Nephron progenitor cell (in vitro differentiated cells): ENCODE measurements at places on chromosomes 6 and 20.

GRCh38 chr6:162377735-162378134, 349.8 kb downstream of the PRKN start:
- DNase-seq = no peak

GRCh38 chr6:912871-913835, 220.2 kb upstream of the EXOC2 start:
- peak; percentile 16 for DNase-seq

GRCh38 chr6:28600245-28600644, 74.6 kb downstream of the GPX5 start:
- no peak for DNase-seq

DNA sequence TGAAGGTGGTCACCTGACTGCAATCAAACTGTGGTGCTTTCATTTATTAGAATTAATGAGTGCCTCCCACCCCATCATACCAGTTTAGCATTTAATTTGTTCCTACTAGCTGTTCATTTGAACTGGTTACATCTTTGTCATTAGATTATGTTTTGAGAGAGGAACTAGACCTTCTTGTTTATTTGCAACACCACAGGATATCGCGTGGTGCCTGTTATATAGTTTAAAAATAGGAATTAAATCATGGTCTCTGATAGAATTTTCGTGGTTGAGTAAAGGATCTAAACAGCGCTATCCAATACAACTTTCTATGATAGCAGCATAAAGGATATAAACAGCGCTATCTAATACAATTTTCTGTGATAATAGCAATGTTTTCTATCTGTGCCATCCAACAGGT, 2.8 kb downstream of the RPRD1B start:
- DNase-seq = no peak

GRCh38 chr20:40016392-40016791, 672.6 kb downstream of the MAFB start:
- no peak for DNase-seq

DNA sequence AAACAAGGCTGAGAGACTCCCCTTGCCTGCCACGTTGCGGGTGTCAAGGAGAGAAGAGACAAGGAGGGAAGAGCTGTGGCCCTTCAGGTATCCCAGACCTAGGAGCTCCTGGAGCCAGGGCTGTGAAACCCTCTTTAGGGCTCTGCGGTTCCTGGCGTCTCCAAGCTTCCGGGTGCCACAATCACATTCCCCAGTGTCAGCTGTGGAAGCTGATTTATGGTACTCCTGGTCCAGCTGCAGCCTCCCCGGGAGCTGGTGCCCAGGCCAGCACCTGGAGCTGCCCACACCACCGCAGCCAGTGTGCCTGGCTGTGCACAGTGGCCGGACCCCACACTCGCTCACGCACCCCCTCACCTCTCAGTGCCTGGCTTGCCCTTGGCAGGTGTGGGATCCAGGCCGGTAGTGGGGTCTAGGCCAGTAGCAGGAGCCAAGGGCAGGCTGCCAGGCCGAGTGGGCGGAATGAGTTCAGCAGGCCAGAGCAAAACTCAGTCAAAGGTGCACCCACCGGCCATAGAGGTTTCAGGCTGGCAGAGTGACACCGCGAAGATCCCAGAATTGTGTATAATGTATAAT, 58.9 kb upstream of the L3MBTL3 start:
- peak; percentile 28 for DNase-seq

DNA sequence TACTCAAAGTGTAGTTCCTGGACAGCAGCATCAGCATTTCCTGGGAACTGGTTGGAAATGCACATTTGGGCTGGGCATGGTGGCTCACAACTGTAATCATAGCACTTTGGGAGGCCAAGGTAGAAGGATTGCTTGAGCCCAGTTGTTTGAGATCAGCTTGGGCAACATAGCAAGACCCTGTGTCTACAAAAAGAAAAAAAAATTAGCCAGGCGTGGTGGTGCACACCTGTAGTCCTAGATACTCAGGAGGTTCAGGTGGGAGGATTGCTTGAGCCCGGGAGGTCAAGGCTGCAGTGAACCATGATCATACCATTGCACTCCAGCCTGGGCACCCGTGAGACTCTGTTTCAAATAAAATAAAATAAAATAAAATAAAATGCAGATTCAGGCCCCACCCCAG, 156.2 kb downstream of the CDC5L start:
- no peak for DNase-seq

GRCh38 chr6:132161283-132161682, 210.1 kb upstream of the CCN2 start:
- no peak for DNase-seq

- DNase-seq = no peak
Observed at GRCh38 chr20:57236813-57237584, 29.4 kb downstream of the BMP7 start.

GRCh38 chr20:39713076-39713840, 751.1 kb downstream of the DHX35 start:
- DNase-seq = no peak

GRCh38 chr6:7249946-7250643, 62.9 kb downstream of the SSR1 start:
- DNase-seq = no peak

DNA sequence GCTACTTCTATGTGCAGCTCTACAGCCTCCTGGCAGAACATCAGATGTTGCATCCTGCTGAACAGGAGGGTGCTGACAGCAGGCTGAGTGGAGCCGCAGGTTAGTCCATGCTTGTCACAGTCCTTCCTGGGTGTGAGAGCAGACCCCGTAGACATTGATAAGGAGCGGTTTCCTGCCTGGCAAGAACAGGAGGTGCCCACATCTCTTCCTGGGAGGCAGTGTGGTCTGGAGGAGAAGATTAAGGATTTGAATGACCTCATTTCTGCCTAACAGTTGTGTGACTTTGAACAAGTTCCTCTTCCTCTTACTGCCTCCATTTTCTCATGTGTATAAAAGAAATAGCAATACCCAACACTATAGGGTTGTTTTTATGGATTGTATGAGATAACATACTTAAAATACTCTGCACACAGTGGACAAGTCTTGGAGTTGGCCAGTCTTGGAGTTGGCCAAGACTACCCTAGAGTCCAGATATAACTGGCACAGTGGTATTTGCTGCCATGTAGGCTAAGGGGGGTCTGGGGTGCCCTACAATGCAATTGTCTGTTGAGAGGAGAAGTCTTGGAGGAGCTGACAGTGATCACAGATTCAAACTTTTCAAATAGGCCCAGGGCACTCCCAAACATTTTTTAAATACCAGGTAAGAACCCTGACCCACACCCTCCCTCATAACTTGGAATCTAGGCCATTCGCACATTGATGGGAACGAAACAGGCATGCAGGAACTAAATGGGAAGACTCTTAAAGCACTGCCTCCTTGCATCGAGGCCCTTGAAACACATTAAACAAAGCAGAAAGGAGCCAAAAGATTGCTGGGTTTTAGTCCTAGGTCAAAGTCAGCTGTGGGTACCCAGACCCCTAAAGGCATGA, 32.6 kb upstream of the TBC1D7 start:
- no peak for DNase-seq

DNA sequence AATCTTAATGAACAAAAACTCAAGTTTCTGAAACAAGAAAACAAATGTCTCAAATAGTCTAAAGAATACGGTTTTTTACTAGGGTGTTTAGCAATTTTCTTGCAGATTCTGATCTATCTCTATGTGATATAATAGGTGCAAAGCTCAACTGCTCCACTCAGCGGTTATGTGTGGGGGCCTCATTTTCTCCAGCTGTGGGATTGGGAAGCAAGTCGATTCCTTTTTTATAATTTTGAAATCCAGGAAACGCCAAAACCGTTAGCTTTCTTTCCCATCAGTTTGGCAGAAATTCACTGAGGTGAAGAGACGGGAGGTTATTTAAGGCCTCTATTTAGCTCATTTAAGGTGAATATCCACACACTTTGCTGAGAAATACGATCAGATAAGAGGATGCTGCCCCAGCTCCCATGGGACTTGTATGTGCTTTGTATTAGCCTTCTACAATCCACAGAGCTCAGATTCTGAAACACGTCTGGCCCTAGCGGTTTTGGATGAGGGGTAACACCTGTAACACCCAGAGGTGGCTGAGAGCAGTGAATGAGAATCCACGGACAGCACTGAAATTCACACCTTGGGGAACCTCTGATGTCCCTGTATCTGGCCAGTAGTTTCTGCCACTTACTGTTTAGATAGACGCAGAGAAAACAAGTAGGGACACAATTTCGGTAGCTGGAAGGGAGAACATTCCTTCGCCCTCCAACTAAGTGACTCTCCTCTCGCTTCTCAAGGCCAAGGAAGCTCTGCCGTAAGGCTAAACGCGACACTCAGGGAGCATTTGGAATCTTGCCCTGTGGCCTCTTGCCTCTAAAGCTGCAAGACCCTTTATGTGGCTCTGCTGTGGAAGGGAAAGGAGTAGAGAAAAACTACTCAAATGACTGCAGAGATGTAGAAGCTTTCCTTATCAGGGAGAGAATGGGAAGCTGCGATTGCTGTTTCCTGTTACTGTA, 6.5 kb upstream of the BCAS4 start:
- DNase-seq = no peak

DNA sequence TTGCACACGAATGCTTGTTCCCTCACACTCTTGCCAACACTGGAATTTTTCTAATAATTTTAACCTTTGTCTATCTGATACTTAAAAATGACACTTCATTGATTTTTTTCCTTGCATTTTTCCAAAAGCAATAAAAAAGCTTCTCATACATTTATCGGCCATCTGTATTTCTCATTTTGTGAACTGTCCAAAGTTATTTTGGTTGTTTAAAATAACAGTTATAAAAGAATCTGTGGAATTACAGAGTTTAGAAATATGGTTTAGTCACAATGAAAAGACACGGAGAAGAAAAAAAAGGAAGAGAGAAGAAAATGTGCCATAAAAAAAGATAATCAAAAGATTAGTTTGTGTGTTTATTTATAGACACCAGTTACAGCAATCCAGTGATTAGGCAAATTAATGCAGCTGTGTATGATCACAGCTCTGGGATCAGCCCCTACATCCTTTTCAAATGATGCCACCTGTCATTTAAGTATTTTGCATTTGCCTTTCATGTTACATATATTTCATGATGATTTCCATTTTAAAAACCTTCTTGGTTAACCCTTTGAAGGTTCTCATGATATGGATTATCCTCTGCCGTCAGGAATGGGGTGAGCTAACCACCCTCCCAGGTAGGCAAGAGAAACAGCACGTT, 171.7 kb downstream of the BACH2 start:
- no peak for DNase-seq

GRCh38 chr6:169380493-169380892, 126.8 kb upstream of the THBS2 start:
- DNase-seq = no peak

DNA sequence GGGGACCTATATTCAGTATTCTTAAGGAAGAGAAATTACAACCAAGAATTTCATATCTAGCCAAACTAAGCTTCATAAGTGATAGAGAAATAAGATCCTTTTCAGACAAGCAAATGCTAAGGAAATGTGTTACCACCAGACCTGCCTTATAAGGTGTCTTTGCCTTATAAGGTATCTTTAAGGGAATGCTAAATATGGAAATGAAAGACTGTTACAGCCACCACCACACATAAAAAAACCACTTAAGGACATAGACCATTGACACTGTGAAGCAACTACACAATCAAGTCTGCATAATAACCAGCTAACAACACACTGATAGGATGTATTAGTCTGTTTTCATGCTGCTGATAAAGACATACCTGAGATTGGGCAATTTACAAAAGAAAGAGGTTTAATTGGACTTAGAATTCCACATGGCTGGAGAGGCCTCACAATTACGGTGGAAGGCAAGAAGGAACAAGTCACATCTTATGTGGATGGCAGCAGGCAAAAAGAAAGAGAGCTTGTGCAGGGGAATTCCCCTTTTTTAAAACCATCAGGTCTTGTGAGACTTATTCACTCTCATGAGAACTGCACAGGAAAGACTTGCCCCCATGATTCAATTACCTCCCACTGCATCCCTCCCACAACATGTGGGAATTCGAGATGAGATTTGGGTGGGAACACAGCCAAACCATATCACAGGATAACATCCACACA, 119.2 kb upstream of the LAMA2 start:
- DNase-seq = no peak

GRCh38 chr6:104704191-104704590, 155.5 kb downstream of the HACE1 start:
- DNase-seq = no peak

GRCh38 chr6:136873748-136874147, 48.4 kb upstream of the SLC35D3 start:
- no peak for DNase-seq
